Trophoblast cell (in vitro differentiated cells and primary cell): ENCODE measurements at places on chromosomes 6 and 20.

GRCh38 chr6:4518506-4518905 lies 257.7 kb upstream of the CDYL start:
- no peak overlapping the region for H3K4me3 ChIP-seq
- H3K27ac ChIP-seq: no peak overlapping the region

DNA sequence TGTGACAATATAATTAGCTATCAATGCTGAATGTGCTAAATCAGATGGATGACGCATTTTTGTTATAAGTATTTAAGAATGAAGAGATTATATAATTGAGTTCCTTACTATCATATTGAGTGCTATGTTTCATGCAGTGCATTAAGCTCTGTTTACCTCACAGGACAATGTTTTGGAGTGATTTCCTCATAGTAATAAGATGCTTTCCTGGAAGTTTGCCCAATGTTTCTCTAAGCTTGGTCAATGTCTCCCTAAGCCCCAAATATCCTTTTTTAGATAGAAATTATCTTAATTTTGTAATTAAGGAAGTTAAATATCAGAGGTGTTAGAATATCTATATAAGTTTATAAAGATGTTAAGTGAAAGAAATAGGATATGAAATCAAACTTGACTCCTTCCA lies 489.6 kb downstream of the MMUT start:
- no peaks in the 10 kb centered on the region for H3K36me3 ChIP-seq
- no peak overlapping the region for H3K4me3 ChIP-seq
- no peak for DNase-seq
- no peak overlapping the region for H3K27ac ChIP-seq
- H3K27me3 ChIP-seq: no peaks in the 10 kb centered on the region

- no peak overlapping the region for H3K27ac ChIP-seq
- no peaks in the 10 kb centered on the region for H3K36me3 ChIP-seq
- no peaks in the 10 kb centered on the region for H3K27me3 ChIP-seq
- H3K4me1 ChIP-seq: no peaks in the 10 kb centered on the region
- DNase-seq: no peak
These were observed 97.3 kb downstream of the NRSN1 start for GRCh38 chr6:24223115-24223919.

- H3K36me3 ChIP-seq: no peaks in the 10 kb centered on the region
These were observed 237.8 kb upstream of the PMEPA1 start for GRCh38 chr20:57947421-57948179.

DNA sequence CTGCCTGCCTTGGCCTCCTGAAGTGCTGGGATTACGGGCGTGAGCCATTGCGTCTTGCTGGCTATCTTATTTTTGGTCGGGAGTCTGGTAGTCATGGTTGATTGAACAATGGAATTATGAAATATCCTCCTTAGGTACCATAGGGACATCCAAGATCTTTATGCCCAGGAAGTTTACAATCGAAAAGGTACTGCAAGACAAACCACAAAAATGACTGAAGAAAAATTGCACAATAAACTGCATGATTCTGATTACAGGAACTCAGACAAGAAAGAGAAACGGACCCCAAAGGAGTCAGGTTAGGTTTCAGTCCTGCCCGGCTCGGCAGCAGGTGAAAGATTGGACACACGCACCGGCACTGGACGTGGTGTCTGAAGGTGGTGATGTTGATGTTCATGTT lies 5.3 kb downstream of the SLC26A8 start:
- no peaks in the 10 kb centered on the region for H3K27me3 ChIP-seq
- no peak overlapping the region for H3K27ac ChIP-seq
- peaks cover under 1% of the 10 kb centered on the region for H3K4me1 ChIP-seq
- H3K4me3 ChIP-seq: no peak overlapping the region

DNA sequence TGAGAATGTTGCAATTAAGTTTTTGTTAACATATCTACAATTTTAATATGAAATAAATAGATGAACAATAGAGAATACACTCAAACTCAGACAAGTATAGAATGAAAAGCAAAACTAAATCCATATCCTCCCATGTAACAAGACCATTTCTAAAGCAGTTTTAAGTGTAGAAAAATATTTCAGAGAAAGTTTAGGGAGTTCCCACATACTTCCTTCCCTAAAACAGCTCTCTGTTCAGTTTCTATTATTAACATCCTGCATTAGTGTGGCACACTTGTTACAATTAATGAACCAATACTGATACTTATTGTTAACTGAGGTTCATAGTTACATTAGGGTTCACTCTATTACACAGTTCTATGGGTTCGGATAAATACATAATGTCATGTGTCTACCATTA lies 38.4 kb downstream of the HLA-DRB5 start:
- H3K36me3 ChIP-seq: no peaks in the 10 kb centered on the region
- no peaks in the 10 kb centered on the region for H3K4me1 ChIP-seq
- DNase-seq: no peak
- no peak overlapping the region for H3K4me3 ChIP-seq
- H3K27me3 ChIP-seq: no peaks in the 10 kb centered on the region

DNA sequence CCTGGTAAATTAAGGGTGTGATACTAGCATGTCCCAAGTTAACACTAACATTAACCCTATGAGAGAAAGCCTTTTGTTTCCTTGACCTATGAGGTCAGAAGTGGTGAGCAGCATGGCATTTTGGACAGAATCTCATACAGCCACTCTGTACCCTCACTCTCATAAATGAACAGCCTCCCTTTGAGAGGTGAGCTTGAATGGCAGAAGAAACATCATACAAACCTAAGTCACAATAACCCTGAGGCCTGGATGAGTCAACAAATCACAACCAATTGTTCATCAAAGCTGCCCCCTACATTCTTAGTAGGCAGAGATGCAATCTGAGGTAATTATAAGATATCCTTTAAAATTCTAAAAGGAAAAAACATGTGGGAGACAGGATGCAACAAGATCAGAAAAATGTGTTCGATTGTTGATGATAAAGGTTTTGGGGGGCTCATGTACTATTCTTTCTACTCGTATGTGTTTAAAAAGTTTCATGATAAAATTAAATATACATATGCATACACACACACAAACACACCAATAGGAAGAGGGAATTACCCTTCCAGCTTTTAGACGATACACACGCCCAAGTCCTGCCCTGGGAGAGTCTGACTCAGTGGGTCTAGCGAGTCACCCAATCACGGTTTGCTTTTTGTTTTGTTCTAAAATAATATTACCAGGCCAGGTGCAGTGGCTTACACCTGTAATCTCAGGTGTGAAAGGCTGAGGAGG lies 117.3 kb downstream of the ARHGAP18 start:
- H3K27me3 ChIP-seq: no peaks in the 10 kb centered on the region
- DNase-seq: no peak
- H3K4me3 ChIP-seq: no peak overlapping the region
- H3K27ac ChIP-seq: no peak overlapping the region
- H3K36me3 ChIP-seq: peaks cover 4% of the 10 kb centered on the region

- DNase-seq: peak; percentile 76
- no peak overlapping the region for H3K27ac ChIP-seq
- no peak overlapping the region for H3K4me3 ChIP-seq
- peaks cover 30% of the 10 kb centered on the region for H3K36me3 ChIP-seq
- peaks cover 5% of the 10 kb centered on the region for H3K27me3 ChIP-seq
These were observed 2.9 kb downstream of the RXRB start for GRCh38 chr6:33197431-33198048.

DNA sequence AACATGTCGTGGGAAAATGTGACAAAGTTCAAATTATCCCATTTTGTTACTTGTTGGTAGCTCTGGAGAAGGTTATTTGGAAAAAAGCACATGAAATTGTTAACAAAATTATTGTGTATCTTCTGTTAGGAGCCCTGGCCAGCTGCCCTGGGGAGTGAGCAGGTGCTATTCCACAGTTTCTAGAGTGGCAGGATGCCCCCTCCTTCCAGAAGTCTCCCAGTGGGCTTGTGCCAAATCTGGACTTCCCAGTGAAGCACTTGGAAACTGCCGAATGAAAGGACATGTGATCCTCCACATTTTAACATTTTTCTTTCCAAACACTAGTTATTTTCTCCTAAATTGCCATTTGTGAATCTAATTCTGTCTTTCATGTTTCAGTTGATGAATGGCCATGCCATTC lies 66.9 kb upstream of the CLDN20 start:
- no peak for DNase-seq
- H3K4me1 ChIP-seq: peaks cover 3% of the 10 kb centered on the region
- no peak overlapping the region for H3K27ac ChIP-seq
- H3K27me3 ChIP-seq: no peaks in the 10 kb centered on the region
